ENCODE measurements at places on chromosomes 6 and 20. TPM values are rescaled to one million over a fixed set of nuclear protein-coding genes. Genes with fewer than 3 reads are reported as not detected.

DNA sequence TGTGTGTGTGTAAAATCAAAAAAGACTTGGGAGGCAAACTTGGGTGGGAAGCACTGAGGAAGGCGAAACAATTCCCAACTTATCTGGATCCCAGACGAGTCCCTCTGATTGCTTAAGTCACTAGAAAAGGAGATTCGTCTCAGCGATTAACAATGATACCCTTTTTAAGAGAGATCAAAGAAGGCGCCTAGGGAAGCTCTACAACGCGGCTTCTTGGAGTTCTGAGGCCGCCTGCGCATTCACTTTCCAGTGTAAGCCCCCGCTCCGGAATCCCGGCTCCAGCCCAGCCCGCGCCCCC, 8.7 kb upstream of the TBX18 start:
- DNase-seq = no peak

DNA sequence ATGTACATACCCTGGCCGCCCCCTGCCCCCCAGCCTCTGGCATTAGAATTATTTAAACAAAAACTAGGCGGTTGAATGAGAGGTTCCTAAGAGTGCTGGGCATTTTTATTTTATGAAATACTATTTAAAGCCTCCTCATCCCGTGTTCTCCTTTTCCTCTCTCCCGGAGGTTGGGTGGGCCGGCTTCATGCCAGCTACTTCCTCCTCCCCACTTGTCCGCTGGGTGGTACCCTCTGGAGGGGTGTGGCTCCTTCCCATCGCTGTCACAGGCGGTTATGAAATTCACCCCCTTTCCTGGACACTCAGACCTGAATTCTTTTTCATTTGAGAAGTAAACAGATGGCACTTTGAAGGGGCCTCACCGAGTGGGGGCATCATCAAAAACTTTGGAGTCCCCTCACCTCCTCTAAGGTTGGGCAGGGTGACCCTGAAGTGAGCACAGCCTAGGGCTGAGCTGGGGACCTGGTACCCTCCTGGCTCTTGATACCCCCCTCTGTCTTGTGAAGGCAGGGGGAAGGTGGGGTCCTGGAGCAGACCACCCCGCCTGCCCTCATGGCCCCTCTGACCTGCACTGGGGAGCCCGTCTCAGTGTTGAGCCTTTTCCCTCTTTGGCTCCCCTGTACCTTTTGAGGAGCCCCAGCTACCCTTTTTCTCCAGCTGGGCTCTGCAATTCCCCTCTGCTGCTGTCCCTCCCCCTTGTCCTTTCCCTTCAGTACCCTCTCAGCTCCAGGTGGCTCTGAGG, 7.6 kb downstream of the CDKN1A start:
- peak; percentile 1 for DNase-seq

- no peak for DNase-seq
These were observed 217.2 kb downstream of the BCAS1 start for GRCh38 chr20:53853111-53853713.

DNA sequence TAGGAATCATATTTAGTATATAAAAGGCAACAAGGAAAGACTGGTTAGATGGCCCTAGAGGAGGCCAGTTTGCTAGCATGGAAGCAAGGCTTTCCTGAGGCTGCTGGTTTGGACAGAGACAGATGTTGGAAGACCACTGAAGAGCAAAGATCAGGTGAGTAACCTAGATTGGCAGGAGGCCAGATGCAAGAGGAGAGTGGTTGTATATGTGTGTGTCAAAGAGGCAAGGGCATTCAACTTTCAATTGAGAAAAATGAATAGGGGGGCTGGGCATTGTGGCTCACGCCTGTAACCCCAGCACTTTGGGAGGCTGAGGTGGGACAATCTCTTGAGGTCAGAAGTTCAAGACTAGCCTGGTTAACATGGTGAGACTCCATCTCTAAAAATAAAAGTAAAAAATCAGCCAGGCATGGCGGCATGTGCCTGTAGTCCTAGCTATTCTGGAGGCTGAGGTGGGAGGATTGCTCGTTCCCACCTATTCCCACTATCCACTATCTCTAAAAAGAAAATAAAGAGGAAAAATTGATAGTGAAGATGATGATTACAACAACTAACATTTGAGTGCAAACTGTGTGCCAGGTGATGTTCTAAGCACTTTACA, 79.8 kb downstream of the PRDM1 start:
- DNase-seq = no peak

DNA sequence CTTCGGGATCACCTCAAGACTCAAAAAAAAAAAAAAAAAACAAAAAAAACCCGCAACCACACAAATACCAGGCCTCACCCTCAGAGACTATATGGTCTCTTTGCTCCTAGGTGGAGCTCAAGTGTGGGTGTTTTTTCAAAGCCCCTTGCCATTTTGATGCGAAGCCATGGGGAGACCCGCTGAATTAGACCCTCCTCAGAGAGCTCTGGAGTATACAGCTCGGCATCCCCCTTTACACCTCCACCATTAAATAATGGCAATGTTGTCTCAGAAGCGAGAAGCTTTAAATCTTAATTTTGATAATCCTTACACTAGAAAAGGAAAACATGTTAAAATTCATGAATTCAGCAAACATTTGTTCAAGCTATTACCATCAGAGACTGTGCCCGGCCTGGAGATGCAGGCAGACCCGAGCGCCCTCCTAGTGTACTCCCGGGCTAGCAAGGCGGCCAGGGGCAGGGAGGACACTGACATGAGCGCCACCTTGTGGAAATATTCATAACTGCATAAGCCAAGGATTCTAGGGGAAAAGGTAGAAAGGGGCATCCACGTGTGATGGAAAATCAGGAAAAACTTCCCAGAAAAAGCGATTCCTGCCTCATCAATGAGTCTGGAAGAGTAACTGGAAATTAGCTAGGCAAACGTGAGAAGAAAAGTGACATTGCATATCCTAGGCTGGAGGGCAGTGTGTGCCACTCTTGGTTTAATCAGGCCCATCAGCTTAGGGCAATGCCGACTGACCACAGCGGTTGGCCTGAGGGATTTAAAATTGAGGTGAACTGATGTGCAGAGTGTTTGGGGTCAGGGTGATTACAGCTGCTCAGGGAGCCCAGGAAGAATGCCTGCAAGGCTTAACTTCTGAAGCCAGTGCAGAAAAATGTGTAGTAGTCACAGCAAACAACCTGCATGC, 72.5 kb downstream of the B3GAT2 start:
- DNase-seq = peak; percentile 74

DNA sequence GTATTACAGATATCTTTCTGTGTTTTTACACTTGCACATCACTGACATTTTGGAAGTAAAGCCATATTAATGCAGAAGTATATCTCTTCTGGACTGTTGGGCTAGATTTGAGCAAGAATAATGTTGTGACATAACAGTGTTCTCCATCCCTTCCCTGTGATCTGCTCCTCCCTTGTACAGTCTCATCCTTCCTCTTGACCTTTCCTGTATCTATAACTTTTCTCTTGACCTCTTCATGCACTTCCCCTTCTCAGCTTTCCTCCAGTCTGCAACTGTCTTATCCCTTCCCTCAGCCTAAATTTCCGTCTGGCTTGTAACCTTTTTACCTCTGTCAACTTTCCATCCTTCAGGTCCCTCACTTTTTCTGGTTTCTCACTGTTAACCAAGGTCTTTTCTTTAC, 29.8 kb downstream of the NCOA3 start:
- no peak for DNase-seq

GRCh38 chr6:166658115-166658791, 31.2 kb upstream of the RPS6KA2 start:
- no peak for DNase-seq

DNA sequence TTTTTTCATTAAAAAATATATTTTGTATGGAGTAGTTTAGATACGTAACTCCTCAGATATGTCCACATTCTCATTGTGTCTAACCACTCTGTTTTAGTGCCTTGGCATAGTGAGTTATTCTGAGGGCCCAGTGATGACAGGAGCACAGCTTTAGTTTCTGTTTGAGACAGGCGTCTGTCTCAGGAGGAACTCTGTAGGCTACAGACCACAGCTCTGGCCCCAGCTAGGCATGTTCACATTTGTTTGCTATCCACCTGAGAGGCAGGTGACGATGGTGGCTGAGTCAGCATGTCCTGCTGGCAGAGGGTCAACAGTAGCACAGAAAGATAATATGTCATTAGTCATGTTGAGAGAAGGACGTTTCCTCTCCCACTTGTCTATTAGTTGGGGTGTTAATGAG, 16.3 kb downstream of the LRRC1 start:
- peak; percentile 84 for DNase-seq

DNA sequence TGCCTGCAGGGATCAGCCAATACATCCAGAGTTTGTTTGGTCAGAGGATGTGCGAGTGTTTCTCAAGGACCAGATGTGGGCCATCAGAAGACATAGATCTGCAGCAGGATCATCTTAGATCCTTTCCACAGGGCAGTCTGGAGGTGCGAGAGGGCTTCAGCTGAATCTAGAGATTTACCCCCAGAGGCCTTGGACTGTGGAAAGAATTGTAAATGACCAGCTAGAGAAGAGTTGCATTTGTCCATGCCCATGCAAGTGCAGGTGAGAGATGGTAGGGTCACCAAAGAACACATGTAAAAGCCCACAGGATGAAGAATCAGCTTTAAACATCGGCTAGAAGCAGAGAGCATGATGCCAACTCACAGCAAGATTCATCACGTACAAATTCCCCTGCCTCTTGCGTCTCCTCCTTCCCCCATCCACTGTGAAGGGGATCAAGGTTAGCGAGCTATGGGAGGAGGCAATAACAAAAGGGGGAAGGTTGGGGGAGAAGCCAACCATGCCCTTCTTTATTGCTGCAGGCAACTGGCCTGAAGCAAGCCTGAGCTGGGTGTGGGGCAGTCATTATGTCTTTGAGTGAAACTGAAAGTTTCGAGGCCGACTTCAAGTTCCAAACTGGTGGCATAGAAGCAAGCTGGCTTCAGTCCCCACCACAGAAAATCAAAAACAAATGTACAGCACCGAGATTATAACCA, 83.5 kb downstream of the SCML4 start:
- peak; percentile 13 for DNase-seq

The CAP2 gene
- 43.3 TPM for total RNA-seq

The CRNKL1 gene
- total RNA-seq = 32.9 TPM

The BCAS1 gene
- total RNA-seq = 110 TPM

The TP53TG5 gene
- total RNA-seq = not detected
